ENCODE measurements at places on chromosomes 2 and 18. TPM values are rescaled to one million over a fixed set of nuclear protein-coding genes. Genes with fewer than 3 reads are reported as not detected.

The KCNIP3 gene
- not detected for total RNA-seq

The HNMT gene
- total RNA-seq = not detected

The EHD3 gene
- total RNA-seq = 0.44 TPM

The KLHL41 gene
- total RNA-seq = 0.08 TPM

The ANKRD44 gene
- 283 TPM for total RNA-seq

The NPPC gene
- not detected for total RNA-seq

DNA sequence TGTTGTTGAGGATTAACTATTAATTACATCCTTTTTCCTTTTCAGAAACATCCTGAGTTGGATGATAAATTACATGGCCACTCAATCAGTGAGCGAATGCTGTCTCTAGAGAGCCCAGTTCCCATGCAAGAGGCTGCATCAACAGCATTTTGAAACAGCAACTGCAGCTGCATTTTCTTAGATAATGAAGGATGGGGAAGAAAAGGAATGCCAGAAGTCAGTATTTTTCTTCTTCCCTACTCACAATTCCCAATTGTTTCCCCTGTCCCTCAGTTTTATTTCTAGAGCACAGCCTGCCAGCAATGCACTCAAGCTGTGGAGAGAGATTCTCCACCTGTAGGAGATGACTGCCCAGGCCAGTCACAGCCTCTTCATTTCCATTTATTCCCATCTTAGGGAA, 6.9 kb downstream of the SCN7A start:
- DNase-seq = no peak

- DNase-seq = no peak
Measured at GRCh38 chr2:164697688-164698461, 76.6 kb upstream of the GRB14 start.

DNA sequence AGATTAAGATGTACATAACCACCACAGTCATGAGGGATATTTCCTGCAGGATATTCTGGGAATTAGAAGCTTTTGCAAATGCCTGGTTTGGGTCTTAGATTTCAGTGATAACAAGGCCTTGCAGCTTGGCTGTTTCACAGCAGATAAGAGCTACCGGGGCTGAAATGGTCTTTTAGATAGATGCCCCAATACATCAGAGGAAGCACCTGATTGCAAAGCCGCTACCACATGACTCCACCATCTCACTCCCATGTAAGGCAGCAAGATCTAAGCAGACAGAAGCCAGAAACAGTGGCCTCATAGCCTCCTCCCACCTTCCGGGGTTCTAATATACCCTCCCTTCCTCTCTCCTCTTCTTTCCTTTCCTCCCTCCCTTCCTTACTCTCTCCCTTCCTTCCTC, 31.1 kb upstream of the EPG5 start:
- peak; percentile 36 for DNase-seq

GRCh38 chr2:157182204-157182709, 75.2 kb upstream of the GALNT5 start:
- DNase-seq = no peak

DNA sequence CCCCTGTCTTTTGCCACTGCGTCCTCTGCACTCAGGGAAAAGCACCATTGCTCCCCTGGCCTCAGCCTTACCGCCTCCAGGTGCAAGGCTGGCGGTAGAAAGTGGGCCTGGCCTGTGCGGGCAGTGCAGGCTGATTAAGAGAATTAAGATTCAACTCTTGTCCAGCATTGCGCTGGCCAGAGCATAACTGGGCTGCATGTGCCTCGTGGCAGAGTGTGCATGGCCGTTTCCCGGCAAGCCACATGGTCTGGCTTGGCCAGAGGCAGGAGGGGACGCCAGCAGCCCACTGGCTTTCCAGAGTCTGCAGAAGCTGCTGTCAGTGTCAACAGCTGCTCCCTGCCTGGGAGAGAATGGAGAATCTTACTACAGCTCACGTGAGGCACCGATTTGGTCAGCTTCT, 12.3 kb downstream of the NTSR2 start:
- DNase-seq = no peak

DNA sequence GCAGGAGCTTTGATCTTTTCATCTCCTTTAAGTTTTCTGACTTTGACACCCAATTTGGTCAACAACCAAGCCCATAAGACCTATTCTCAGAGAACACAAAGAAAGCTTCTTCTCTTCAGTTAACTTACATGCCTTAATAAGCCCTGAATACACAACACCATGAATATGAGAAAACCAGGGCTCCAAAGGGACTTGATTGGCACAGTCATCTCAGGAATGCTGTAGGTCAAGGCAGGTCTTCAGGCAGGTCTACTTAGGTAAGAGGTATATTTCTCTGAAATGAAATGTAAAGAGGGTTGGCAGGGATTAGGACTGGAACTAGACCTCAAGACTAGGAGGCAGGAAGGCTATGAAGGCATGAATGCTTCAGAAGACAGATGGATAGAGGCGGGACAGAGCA, 24.4 kb upstream of the EIF2AK3 start:
- DNase-seq = no peak

DNA sequence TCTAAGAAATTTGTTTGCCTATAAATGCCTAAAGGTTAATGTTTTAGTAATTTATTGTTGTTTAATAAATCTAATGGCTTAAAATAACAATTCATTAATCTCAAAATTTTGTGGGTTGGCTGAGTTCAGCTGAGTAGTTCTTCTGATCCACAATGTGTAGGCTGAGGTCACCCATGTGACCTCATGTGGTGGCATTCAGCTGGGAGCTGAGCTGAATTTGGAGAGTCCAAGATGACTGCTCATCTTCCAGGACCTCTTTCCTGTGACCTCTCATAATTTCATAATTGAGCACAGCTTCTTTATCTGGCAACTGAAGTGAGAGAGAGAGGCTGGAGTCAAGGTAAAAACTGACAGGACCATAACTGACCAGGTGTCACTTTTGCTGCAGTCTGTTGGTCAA, 132.4 kb downstream of the TXNL1 start:
- no peak for DNase-seq

GRCh38 chr2:173652767-173653431, 298.2 kb downstream of the CDCA7 start:
- DNase-seq = no peak

DNA sequence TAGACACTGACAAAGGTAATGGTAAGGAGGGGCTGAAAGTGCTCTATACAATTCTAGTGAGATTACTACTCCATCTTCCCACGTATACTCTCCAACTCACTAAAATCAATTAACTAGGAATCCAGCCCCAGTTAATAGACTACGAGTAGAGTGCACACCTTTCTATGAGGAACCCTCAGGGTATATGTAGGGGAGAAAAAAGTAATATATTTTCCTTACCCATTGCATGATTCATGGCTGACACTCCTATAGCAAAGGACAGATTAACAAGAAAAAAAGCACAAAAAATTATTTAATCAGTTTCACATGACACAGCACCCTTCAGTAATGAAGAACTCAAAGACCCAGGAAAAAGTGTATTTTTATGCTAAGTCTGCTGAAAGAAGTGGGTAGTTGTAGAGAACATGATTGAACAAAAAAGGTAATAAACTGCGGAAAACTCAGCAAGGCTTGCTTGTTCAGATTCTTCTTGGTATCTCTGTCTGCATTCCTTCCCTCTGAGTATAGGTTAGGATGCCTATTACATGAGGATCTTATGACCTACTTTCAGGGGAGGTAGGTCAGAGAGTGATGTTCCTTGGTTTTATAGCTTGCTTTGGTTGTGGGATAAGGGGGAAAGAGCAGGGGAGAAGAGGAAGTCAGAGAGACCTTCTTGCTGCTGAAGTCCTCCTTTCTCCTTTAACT, 342.0 kb upstream of the DLGAP1 start:
- no peak for DNase-seq

DNA sequence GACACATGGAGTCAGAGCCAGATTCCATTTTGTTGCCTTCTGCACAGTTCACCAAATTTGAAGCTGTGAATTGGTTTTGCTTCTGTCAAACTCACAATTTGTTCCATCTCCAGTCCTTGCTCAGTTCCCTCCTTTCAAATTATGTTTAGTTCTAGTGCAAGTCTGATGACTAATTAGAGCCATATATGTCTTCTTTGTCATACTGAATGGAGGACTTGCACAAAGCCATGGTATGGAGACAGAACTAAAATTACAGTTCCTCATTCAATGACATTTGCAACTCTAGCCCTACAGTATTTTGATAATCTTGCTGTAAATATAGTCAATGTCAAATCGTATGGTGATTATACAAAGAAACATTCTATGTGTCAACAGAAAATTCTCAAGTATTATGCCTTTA, 936.9 kb upstream of the CELF4 start:
- no peak for DNase-seq

GRCh38 chr2:143121079-143121478, 8.1 kb upstream of the ARHGAP15 start:
- DNase-seq = no peak

GRCh38 chr2:196372811-196373664, 201.7 kb upstream of the STK17B start:
- no peak for DNase-seq

- DNase-seq = no peak
Measured at GRCh38 chr2:209547726-209548125, 123.9 kb downstream of the MAP2 start.

- no peak for DNase-seq
Measured at GRCh38 chr2:219664041-219664440, 36.6 kb downstream of the SLC4A3 start.

GRCh38 chr2:10405448-10405847, 42.7 kb downstream of the ODC1 start:
- no peak for DNase-seq

- DNase-seq = no peak
Measured at GRCh38 chr18:22591222-22591621, 173.5 kb upstream of the CTAGE1 start.

DNA sequence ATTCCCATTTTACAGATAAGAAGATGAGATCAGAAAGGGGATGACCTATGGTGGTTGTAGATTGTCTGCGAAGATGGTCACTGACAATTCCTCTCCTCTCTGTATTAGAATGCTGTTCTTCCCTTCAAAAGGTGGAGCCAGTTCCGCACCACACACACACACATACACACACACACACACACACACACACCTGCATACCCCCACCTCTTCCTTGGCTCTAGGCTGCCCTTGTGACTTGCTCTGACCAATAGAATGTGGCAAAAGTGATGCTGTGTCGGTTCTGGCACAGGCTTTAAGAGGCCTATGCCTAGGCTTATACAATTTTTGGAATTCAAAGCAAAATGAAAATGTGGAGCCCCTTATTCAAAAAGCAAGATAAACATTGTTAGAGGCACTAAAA, 88.0 kb downstream of the ZFP36L2 start:
- no peak for DNase-seq

DNA sequence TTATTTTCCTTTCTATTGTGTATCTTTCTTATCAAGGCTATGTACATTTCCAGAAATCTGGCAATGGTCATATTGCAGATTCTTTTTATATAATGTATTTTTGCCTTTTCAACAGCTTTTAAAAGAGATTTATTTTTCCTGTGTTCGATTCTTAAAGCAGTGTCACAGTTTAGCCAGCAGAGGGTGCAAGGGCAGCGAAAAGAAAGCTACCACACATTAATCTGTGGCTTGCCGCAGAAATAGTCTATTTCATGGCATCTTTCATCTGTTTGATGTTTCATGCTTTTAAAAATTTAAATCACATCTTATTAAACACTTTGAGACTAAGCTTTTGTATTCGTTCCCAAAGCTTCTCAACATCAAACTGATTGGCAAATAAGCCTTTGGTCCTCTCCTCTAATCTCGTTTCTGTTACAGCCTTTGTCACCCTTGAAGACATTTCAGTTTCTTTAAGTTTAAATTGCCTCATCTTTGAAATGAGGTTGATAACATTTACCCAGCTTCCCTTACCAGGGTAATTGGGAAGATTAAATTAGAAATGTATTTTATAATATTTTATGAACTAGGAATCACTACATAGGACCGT, 73.3 kb downstream of the PIK3C3 start:
- peak; percentile 26 for DNase-seq

DNA sequence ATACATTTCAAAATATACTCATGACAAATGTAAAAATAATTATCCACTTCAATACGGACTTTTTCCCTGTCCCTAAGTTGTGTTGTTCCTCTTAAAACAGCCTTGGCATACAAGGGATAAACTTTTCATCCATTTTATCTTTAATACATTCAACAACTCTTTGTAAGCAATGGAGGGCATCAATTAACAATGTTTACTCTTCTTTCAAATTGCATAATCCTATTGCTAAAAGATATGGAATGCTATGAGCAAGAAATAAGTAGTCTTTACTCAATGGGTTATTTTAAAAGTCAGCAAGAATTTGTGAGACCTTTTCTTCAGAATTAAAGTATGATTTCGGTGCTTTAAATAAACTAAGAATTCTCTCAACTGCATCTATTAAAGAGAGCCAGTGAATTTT, 41.9 kb downstream of the SCN9A start:
- DNase-seq = no peak

GRCh38 chr2:27408601-27409320, 630 bp downstream of the PPM1G start:
- DNase-seq = peak; percentile 25

DNA sequence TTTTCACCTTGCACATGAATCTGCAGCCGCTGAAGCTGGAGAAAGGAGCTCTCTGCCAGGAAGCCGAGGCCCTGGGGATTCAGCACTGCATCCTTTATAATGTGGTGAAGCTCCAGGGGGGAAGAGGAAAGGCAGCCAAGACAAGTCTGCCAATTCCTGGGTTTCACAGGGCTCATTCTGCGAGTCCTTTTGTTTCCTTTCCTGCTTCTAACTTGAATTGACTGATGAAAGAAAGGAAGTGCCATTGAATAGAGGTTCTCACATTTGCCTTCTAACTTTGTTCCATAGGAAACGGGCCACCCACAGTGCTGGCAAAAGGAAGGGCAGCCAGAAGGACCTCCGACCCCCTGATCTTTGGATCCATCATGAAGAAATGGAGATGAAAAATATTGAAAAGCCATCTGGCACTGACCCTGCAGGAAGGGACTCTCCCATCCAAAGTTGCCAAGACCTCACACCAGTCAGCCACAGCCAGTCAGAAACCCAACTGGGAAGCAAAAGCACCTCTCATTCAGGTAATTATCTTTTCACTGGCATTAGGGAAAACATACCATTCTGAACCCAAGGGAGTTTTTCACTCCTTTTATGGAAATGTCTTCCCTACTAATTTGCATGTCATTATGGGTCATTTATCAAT, 765.4 kb downstream of the MBD2 start:
- no peak for DNase-seq

DNA sequence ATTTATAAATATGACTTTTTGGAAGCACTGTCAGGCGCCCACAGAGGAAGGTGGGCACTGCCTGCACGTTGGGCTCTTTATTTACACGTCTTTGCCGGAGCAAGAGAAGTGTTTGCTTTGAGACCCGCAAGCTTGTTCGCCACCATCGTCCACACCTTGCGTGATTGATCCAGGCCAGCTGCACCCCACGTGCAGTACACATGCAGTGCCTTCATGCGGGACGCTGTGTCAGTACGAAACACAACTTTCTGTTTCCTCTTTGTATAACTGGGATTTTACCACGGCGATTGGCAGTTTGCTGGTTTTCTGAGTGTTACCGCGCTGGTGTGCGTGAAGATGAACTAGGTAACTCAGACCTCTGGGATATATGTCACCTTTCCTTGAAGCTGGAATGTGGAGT, 571.0 kb upstream of the SALL3 start:
- DNase-seq = no peak

GRCh38 chr2:233156001-233156400, 95.5 kb upstream of the ATG16L1 start:
- DNase-seq = no peak

- DNase-seq = no peak
Measured at GRCh38 chr2:86054535-86055082, 51.1 kb downstream of the POLR1A start.

- no peak for DNase-seq
Measured at GRCh38 chr18:10367836-10368235, 86.6 kb upstream of the APCDD1 start.

GRCh38 chr2:228102949-228103348, 78.5 kb downstream of the SPHKAP start:
- DNase-seq = no peak
